ENCODE measurements at places on chromosomes 2 and 18.

GRCh38 chr2:42957109-42957860 is 164.9 kb upstream of the HAAO start:
- no peak for DNase-seq

- DNase-seq = no peak
Measured at GRCh38 chr2:241850544-241851324, 8.0 kb downstream of the PDCD1 start.

DNA sequence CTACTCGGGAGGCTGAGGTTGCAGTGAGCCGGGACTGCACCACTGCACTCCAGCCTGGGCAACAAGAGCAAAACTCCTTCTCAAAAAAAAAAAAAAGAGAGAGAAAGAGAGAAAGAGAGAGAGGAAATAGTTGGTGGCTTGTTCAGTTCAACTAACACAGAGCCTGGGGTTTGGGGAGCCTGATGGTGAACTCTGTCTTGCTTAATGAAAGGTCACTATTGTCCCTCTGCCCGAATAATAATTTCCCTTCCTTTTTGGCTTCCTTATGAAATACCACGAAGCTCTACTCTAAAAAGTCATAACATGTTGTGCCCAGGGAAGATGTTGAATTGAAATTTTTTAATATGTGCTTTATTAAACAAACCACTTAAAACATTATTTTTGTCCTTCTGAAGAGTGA is 17.3 kb downstream of the BCL2 start:
- DNase-seq = no peak

GRCh38 chr2:151575338-151575737 is 158.9 kb downstream of the NEB start:
- no peak for DNase-seq

GRCh38 chr18:74625157-74625556 is 27.5 kb downstream of the ZNF407 start:
- DNase-seq = no peak

DNA sequence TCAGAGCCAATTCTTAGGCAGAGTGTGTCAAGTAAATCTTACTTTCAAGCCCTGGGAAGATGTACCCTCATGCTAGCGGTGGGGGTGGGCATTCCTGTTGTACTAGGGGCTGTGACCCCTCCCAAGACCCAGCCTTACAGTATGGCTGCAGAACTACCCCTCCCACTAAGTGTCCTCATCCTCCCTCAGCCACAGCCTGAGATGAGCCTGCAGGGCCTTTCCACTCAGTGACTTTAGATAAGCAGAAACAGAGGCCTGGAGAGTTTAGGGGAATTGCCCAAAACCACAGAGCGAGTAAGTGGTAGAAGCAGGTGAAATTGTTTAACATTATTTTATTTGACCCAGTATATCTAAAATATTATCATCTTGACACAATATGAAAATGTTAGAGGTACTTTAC is 36.6 kb downstream of the TTC32 start:
- DNase-seq = no peak

DNA sequence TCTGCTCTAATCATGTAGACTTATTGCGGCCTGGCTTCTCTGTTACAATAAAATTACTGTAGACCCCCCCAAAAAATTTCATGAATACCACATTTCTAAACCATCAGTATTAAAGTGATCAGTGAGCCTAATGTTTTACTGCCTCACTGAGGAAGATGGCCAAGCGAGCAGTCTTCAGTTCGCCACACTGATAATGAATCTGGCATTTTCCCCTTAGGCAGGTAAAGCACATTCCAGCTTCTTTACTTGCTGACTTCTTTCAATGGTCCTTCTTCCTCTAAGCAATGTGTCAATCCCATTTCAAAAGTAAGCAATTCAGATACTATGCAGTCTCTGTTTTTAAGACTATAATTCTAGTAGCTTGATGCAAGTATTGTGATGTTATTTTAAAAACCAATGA is 137.6 kb downstream of the LAMA1 start:
- DNase-seq = no peak

GRCh38 chr2:164134336-164134735 is 398.5 kb upstream of the FIGN start:
- no peak for DNase-seq

DNA sequence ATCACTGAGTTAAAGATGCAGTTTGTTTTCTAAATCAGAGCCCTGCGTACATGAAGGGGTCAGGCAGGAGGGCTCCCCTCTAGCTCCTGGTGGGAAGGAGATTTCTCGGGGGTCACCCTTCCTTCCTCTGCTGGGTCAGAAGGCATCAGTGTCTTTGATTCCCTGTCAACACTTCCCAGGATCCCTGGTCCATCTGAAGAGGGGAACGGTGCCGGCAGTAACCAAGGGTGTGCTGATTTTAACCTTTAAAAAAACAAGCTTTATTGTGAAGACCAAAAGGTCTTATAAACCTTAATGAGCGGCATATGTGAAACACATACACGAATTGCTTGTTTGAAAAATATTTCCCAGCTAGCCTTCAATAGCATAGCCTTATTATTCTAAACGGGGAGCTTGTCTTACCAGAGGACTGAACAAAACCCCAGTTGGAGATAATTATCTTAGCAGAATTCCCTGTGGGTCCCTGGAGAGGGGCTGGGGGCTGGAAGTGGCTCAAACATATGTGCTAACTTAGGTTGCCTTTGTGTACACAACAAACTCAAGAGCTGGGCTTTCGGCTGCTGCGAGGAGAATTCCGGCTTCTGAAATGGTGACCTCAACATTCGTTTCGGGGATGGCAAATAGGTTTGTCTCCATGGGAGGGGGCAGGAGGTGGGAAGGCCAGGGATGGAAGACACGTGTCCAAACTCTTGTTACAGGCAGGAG is 114.9 kb upstream of the MYCN start:
- no peak for DNase-seq

DNA sequence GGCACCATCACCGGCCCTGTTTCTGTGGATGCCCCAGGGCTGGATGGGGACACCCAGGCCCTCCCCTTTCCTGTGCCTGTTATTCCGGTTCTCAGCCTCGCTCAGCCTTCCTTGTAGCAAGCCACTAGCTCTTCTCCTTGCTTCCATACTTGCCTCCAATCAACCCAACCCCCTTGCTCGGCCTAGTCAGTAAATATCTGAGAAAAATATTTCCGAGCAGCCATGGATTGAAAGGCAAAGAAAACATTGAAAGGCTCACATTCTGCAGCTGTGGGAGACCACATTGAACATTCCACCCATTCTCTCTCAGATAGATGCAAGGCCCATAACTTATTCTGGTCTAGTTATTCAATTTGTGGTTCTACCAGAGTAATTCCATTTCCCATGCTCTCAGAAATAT is 114.9 kb downstream of the SPP2 start:
- DNase-seq = no peak

- peak; percentile 97 for DNase-seq
Measured at GRCh38 chr2:96265840-96266679, at the start of the genes CIAO1 and TMEM127. Gene CIAO1, plus strand, starts transcription at chr2:96266225. Its CDS starts 126 bp downstream, at chr2:96266351. Gene TMEM127, minus strand, starts transcription at chr2:96265997. Its CDS starts 616 bp downstream, at chr2:96265381.

DNA sequence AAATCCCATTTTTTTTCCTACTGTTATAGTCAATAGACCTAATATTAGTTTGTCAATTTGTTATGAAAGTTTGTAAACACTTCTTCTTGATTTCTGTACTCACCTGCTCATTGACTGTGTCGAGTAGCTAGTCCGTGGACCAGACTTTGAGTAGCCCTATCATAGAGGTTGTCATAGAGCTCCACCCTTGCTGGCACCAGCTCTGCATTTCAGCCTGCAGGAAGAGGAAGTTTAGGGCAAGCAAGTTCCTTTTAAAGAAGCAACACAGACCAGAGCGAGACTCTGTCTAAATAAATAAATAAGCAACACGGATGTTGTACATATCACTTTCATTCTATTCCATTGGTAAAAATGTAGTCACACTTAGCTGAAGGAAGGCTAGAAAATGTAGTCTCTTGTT is 74.0 kb downstream of the MCFD2 start:
- DNase-seq = no peak

DNA sequence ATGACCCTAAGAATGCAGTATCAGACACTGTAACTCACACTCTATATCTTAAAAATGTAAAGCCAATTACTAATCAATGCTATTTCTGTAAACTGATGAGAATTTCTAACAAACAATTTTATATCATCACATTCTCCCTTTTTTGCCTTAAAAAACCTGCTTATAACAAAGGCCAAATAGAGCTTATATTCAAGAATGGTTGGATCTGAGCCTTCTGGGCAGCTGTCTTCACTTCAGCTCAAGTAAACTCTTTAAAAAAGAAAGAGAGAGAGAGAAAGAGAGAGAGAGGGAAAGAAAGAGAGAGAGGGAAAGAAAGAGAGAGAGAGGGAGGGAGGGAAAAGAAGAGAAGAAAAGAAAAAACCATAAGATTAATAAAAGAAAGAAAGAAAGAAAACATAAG is 231.8 kb downstream of the KCNE4 start:
- no peak for DNase-seq

DNA sequence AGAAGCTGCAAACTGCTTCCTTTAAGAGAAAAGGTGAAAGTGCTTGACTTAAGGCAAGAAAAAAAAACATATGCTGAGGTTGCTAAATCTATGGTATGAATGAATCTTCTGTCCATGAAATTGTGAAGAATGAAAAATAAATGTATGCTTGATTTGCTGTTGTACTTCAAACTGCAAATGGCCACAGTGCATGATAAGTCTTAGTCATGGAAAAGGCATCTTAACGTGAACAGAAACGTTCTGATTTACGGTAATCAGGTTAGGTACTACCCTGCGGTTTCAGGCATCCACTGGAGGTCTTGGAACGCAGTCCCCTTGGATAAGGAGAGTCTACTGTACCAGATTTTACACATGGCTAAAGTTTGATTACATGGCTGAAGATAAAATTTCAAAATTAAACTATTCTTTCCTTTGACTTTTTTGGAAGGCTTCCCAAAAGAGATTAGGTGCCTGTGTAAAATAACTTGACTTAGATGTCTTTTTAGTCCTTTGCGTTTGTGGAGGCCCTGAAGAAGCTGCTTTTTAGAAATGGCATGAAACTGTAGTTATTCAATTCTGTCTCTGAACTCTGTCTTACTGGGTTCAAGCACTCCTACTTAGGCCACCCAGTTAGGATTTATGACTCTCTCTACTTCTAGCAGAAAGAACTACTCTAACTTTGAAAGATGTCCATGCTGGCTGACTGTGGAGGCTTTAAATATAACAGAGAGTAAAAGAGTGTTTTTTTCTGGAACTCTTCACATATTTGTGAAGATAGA is 35.9 kb upstream of the SCN9A start:
- DNase-seq = no peak

DNA sequence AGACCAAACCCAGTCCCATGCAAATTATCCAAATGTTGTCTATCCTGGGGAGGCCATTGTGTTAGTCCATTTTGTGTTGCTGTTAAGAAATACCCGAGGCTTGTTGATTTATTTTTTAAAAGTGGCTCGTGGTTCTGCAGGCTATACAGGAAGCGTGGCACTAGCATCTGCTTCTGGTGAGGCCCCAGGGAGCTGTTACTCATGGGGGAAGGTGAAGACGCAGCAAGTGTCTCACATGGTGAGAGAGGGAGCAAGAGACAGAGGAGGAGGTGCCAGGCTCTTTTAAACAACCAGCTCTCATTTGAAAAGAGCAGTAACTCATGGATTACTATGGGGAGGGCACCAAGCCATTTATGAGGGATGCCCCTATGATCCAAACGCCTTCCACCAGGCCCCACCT is 80.3 kb upstream of the ARL4C start:
- DNase-seq = no peak

DNA sequence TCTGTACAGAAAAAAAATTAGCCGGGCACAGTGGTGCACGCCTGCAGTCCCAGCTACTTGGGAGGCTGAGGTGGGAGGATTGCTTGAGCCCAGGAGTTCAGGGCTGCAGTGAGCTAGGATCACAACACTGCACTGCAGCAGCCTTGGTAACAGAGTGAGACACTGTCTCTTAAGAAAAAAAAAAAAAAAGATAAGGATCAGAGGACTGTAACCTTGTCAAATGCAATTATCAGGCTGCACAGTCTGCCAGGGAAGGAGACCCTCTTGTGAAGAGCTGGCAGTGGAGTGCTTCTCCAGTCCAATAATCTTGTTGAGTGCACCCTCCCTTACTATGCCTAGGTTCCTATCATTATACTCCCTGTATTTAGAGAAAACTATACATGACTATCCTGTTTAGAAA is 330.7 kb downstream of the PDE11A start:
- DNase-seq = no peak

DNA sequence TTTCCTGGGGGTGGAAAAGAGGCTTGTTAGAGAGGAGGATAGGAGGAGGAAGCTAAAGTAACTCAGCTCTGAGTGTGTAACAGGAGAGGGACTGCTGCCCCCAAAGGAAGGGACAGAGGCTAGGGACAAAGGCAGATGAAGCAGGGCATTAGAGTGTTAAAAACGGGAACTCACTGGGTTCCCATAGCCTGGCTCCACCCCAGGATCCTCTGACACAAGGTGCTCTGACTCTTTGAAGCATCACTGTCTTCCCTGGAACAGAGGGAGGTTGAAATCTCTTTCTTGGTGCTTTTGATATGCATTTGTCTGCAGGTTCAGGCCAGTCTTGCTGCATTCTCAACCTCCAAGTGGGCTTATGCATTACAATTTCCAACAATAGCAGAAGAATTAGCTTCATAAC is 22.9 kb downstream of the IL36A start:
- no peak for DNase-seq
